Mucosa of descending colon (tissue), 3 donors: ENCODE measurements at places on chromosomes 3 and 15.

- DNase-seq: peak; percentile 58
Observed at GRCh38 chr3:127792541-127793292, 29.6 kb downstream of the MGLL start.

GRCh38 chr15:64617727-64618126 lies 157.3 kb downstream of the ZNF609 start:
- no peak for DNase-seq

GRCh38 chr3:123244128-123244527 lies 42.4 kb downstream of the SEC22A start:
- no peak for DNase-seq

- DNase-seq: no peak
Observed at GRCh38 chr3:16106050-16106449, 68.4 kb upstream of the GALNT15 start.

DNA sequence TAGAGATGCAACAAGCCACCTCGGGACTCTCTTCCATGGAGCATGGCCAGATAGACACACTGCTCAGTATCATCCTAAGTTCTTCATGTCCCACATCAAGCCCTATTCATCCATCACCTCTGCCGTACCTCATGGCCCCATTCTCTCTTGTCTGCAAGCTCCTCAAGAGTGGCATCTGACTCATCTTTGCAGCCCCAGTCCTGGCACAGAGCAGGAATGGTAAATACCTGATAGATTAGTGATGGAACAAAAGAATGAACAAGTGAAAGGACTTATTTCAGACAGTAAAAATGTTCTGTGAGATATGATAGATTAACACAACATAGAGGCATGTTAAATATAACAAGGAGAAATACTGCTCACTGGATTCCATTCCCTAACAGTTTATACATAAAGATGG lies 176.4 kb downstream of the ISL2 start:
- DNase-seq: no peak
